IPS DF 19.7 (cell line): ENCODE measurements at places on chromosomes 3 and 15.
A peak's percentile ranks its signal among the peaks of the same experiment; 100 is the strongest.

DNA sequence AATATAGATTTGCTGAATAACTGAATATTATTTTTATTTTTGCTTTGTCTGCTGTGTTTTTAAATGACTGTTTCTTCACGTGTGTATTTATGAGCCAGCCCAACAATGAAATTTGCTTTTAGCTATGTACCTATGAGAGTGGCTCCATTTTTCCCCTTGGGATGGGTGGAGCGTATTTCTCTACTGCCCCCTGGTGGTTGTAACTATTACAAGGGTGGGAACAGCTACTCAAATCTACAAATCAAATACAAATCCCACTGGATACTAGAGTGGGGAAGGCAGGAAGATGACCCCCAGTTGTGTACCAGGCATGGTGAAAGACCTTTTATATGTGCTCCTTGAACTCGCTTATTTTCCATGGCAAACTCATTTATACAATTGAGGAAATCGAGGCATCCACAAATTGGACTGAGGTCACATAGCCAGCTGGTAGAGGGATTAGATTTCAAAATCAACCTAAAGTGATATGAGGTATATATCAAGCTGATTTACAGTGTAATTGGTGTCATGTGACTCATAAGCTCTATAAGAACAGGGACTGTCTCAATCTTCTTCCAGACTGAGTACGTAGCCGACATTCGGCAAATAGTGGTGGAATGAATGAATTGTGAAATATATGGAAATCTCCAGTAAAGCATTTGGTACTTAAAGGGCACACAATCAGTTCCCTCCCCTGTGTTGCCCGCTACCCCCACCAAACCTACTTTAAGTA, 69.5 kb upstream of the VEPH1 start:
- DNase-seq = peak; percentile 12

DNA sequence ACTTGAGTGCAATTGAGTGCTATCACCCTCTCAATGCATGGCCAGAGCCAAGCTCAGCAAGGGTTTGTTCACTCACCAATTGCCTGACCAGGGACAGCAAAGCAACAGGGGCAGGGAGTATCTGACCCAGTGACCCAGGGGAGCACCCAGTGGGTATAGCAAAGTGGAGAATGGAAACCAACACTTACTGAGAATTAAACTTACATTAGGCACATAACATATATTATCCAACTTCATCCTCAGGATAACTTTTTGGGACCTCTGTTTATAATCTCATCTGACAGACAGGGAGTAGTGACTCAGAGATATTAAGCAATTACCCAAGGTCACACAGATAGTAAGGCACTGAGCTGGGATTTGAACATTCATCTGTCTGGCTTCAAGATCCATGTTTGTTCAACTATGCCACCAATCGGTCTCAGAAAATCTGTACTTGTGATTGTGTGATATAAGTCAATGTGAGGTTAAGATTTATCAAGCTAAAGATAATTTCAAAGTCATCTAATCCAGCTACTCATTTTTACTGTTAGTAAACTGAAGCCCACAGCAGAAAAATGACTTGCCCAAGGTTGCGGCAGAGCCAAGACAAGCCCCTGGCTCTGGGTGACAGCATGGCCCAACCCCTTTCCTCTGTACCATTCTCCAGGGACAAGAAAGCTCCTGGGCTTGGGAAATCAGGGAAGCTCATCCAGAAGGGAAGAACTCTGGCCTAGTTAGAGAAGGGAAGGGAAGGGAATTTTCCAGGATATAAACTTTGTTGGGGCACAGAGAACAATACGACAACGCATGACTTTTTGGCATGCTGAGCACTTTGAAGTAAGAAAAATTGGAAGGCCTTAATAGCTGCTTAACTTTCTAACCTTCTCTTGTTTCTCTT, 138.0 kb upstream of the SMAD3 start:
- DNase-seq = no peak

DNA sequence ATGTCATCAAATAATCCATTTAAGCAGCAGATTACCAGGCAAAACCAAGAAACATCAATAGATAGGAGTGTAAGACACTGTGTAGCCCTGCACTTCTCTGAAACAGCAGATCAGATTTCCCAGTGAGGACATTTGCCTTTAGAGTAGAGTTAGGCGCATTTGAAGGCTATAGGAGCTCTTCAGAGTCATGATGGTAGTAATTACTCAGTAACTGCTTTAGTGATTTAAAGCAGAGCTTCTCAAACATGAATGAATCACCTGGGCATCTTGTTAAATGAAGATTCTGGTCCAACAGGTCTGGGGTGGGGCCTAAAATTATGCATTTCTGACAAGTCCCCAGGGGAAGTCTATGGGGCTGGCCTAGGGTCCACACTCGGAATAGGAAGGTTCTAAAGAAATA, 36.9 kb downstream of the THRB start:
- no peak for DNase-seq

DNA sequence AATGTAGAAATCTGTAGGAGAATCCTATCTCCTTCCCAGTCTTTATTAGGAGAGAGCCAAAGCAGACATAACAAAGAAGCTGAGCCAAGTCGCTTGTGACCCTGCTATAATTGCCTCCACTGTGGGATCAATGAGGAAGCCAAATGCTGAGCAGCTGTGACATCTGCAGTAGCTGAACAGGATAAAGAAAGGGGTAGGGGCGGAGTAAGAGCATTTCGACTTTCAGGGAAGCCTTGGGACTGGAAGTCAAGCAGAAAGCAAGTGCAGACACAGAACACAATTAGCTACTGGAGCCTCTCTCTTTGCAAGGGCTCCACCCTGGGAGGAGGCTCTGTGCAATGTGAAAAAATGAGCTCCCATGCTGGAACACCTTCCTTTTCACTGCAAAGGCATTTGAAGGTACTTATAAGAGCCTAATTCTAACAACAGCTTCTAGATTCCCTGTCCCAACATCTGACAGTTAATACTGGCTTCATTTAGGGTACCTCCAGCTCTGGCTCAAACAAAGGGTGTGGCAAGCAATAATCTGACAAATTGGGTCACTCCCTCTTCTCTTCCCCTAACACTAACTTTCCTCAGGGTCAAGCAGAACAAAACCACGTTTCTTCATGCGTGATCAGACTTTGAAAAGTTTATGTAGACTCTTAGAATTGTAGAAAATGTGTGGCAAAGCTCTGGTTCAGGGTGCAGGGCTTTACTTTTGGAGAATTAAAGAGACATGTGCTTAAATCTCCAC, 166.4 kb downstream of the CADPS start:
- no peak for DNase-seq
